ENCODE measurements at places on chromosomes 2 and 18.
A peak's percentile ranks its signal among the peaks of the same experiment; 100 is the strongest.

GRCh38 chr2:67456428-67456827, 59.3 kb downstream of the ETAA1 start:
- DNase-seq: no peak

DNA sequence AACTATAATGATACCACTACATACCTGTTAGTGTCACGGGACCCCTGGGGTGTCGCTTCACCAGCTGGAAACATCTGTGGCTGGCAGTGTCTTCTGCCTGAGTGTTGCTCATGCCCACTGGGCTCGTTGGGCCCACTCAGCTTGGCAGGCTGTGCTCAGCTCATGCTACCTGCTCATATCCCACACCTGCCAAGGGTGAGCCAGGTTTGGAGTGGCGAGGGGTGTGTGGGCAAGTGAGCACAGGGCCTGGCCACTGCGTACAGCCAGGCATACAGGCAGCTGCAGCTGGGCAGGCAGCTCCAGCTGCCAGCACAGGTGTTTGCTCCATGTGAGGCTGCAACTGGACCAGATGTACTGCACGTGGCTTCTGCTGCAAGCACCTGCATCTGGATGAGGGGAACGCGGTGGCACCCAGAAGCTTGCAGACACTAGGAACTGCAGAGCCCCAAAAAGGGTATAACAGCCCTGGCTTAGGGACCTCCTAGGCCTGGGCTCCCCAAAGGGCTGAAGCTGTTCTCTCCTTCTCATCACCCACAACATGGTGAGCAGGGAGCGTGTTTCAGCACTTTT, 70.1 kb downstream of the SUCLG1 start:
- no peak for DNase-seq

GRCh38 chr2:172693529-172694455, 41.9 kb upstream of the RAPGEF4 start:
- DNase-seq: no peak

DNA sequence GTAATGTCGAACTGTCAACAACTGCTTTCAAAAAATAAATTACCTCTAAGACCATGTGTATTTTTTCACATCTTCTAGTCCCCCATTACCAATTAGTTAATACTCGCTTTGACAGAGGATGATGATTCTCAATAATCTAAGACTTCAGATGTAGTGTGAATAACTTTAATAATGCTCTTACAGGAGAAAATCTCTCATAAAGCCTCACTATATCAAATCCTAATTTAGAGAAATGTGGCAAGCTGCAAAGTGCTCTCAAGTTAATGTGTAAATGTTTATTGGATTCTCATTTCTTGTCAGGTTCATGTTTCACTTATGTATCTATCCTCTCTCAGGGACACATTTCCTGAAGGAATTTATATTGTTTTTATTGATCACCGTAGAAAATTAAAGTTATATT, 223.9 kb downstream of the CDH7 start:
- no peak for DNase-seq

GRCh38 chr18:54684784-54685183, 93.7 kb downstream of the DYNAP start:
- DNase-seq: no peak

DNA sequence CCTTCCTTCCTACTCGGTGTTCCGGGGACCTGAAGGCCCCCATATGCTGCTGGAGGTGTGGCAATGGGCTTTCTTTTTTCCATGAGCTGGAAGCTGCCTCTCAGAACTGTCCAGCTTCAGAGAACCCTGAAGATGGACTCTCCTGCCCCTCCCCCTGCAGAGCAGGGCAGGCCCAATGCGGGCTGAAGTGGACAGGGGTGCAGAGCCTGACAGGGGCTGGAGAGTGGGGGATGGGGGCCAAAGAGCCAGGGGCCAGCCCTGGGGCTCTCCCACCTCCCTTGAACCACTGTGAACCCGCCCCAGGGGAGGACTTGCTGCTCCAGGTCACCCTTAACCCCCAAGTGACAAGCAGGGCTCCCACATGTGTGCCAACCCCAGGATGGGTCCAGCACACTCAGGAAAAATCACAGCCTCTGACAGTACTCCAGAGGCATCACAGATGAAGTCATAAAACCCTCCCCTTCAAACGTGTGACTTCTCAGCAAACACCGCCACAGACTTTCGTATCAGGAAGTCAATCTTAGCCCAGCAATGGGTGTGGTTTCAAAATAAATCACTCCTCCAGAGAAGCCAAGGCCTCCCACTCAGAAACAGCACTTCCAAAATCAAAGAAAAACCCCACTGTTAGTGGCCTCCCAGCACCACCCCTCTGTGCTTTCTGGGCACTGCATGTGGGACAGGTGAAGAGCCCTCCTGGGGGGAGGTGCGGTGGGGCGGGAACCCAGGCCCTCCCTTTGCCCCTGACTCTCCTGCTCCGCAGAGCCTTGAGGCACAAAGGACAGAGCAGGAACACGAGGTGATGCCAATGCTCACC, 135.8 kb downstream of the HDAC4 start:
- DNase-seq: no peak

DNA sequence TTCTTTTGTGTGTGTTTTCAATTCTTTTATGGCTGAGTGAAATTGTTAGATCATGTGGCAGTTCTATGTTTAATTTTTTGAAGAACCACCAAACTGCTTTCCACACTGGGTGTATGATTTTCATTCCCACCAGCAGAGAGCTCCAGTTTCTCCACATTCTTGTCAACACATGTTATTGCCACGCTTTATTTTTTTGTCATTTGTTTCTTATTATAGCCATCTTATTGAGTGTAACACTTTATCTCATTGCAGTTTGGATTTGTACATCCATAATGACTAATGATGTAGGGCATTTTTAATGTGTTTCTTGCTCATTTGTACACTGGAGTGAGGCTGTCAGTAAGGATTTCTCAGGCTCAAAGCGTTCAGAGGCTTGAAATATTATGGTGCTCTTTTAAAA, 184.2 kb downstream of the PIEZO2 start:
- no peak for DNase-seq

DNA sequence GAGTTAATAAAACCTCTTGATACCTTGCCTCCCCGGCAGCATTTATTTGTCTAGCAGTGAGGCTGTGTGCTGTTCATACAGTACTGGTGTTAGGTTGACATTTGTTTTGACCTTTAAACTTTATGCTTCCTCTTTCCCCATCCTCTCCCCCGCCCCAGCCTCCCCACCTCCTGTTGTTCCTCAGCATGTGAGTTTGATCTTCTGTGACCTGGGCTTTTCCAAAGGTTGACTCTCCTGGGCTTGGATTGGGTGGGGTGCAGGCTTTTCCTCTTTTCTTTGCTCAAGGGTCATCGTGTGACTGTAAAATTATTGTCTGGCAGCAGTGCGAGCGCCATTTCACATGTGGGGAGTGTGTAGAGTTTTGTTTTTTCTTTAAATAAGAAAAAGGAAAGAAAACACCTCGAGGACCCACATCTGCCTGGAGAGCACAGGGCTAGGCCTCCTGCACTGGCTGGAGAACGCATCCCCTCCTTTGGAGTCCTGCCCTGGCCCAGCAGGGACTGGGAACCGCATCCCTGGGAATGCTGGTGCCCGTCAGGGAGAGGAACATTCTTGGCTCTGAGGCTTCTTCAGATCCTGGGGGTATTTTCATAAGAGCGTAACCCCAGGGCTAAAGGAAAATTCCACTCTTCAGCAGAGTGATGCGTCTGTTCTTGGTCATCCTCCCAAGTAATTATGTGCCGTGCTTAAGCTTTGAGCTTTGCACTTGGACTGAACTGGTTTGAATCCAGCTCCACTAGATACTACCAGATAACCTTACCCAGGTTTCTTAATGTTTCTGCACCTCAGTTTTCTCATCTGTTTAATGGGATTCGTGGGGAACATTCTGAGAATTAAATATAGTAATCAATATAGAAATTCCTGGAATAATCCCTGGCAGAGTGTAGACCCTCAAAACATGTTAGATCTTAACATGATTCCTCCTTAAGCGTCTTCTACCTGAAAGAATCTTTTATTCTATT, 91.5 kb downstream of the SETBP1 start:
- no peak for DNase-seq

DNA sequence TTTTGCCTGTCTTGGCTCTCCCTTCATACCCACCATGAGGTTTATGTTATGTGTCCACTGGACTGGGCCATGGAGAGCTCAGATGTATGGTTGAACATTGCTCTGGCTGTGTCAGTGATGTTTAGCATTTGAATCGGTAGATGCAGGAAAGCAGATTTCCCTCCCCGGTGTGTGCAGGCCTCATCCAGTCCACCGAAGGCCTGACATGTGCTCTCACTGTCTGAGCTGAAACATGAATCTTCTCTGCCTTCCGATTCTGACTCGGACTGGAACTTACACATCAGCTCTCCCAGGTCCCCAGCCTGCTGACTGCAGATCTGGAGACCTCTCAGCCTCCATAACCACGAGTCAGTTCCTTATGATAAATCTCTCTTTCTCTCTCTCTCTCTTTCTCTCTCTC, 72.4 kb upstream of the SLC66A3 start:
- DNase-seq: no peak

- no peak for DNase-seq
Observed at GRCh38 chr2:41399437-41400087, 648.3 kb upstream of the PKDCC start.

- DNase-seq: no peak
Observed at GRCh38 chr18:56637176-56637575, 1.2 kb downstream of the TXNL1 start.

DNA sequence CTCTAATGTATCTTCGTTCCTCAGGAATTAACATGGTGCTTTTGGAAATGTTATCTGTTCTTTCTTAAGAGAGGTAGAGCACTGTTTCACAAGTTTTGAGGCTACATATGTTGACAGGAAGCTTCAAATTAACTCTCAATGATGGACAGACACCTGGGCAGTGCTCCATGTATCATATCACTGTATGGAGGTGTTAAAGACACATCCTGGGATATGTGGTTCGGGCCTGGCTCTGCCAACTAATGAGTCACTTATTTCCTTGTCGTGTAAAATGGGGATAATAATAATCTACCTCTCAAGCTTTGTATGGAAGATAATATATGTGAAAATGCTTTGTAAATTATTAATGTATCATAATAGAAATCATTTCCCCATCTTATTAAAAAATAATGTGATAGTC, 90.2 kb downstream of the PARD3B start:
- DNase-seq: no peak

GRCh38 chr2:160168878-160169277, 31.2 kb downstream of the ITGB6 start:
- no peak for DNase-seq

DNA sequence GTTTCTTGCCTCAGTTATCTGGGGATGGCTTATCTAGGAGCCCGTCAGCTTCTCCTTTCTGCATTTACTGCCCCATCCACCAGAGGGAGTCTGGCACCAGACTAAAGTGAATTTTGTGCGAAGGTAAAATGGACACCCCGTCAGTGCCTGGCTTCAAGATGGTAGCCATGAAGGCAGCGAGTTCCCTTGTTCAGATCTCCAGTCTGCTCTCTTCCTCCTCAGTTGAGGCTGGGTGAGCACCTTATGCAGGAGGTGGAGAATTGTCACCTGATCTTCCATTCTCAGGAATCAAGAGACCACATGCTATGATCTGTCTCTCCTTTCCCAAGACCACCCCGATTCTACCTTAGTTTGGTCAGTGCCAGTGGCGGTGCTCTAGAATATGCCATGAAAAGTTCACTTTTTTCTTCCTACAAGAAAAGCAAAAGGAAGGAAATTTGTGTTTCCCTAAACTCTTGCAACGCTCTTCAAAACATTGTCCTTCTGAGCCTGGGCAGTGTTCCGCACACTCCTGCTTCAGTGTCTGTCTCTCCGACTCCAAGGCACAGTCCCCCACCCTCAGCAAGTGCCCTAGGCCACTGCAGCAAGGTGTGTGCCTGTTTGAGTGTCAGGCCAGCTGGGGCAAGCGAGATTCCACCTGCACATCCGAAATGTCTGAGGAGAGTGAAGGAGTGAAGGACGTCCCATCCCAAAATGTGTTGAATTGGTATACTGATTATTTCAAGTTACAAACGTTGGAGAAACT, 168.6 kb downstream of the SS18 start:
- peak; percentile 19 for DNase-seq

- no peak for DNase-seq
Observed at GRCh38 chr2:67217398-67217797, 179.7 kb upstream of the ETAA1 start.

DNA sequence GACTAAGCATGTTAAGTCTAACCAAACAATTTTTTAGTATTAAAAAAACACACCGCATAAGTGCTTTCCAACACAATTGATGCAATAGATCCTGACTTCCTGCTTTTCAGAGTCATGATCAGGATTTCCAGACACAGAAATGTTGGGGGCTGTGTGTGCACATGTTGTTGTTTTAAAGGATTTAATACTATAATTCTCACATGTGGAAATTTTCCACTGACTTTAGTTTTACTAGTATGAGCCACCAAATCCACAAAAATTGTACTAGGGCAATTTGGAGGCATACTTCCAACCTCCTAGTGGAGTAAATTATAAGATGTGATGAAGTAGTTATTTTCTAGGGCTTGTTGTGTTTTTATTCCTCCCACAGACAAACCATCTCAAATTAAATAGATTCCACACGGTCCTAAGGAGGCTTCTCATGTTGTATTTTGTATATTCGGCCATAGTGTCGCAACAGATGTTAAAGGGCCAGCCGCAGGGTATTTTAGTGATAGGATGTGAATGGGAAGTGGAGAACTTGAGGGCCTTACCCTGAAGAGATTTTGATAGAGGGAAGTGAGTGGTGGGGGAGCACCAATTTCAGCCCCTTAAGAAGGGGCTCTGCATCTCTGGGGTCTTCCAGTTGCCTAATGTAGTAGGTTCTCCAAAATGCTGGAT, 108.9 kb upstream of the KLF7 start:
- DNase-seq: no peak

DNA sequence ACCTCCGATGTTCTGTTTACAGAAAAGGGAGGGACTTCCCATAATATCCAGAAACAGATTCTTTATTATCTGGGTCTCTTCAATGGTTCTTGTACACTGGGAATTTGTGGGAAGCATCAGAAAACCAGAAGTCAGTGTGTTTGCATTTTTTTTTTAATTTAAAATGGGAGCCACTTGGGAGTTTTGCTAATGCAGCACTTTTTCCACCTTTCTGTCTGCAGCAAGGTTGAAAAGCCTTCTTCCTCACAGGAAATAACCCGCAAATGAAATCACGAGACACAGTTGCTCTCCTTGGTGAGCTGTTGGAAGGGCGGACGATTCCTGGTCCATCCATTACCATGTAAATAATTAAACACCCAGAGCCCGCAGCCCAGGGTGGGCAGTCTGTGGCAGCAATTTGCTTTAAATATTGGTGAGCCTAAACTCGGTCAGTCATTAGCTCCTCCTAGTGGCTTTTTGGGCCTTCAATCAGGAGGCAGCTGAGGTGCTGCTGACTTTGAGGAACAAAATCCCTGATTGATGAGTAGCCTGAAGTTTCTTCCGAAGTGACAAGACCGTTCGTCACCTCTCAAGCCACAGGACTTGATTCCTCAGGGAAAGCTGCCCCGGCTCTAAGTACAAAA, 471.5 kb downstream of the EPHA4 start:
- DNase-seq: no peak
